ENCODE measurements at places on chromosomes 11 and 22.

- DNase-seq = no peak
Observed at GRCh38 chr11:76162336-76163288, 43.7 kb downstream of the WNT11 start.

- no peak for DNase-seq
Observed at GRCh38 chr11:32316858-32317642, 118.3 kb downstream of the WT1 start.

DNA sequence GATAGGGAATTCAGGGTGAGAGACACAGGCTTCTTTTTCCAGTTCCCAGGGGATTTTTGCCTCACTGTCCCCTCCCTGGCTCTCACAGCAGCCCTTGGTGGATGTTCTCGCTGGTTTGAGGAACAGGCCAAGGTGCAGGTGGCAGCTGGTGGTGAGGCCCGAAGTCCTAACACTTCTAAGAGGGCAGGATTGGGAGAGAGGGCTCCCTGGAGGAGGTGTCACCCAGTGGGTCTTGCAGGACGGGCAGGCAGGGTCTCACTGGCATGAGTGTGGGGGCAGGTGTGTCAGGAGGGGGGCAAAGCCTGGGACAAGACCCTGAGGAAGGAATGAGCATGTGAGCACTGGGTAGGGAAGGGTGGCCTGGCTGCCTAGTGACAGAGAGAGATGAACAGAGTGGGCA is 9.2 kb downstream of the ADORA2A start:
- DNase-seq = no peak

DNA sequence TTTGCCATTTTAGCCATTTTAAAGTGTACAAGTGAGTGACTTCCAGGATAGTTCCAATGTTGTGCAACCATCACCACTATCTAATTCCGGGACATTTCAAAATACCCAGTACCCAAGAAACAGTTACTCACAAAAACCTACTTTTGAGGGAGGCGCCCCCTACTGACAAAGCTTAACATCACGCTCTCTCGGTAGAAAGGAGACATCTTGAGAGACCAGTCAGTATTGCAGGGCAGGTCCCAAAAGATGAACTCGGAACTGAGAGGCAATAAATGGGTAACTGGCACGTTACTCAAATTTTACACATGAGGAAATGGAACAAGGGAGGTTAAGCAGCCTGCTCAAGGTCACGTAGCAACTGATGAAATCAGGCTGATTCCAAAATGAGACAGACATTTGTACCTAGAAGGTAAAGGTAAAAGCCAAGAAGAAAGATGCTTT is 50.0 kb upstream of the POU2AF1 start:
- no peak for DNase-seq

DNA sequence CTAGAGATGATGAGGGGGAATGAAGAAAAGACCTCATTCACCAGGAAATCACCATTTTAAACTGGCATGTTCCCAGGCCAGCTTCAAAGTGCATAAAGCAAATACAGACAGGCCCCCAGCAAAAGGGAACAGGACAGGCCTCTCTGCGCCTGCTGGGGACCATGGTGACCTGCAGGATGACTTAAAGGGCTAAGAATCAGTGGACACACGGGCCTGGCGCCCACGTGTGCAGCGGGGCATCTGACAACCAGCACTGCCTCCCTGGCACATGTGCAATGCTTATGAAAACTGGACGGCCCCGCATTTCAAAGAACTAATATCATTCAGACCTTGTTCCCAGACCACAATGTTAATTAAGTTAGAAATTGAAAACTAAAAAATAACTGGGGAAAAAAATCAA is 35.6 kb downstream of the TBX1 start:
- DNase-seq = no peak

DNA sequence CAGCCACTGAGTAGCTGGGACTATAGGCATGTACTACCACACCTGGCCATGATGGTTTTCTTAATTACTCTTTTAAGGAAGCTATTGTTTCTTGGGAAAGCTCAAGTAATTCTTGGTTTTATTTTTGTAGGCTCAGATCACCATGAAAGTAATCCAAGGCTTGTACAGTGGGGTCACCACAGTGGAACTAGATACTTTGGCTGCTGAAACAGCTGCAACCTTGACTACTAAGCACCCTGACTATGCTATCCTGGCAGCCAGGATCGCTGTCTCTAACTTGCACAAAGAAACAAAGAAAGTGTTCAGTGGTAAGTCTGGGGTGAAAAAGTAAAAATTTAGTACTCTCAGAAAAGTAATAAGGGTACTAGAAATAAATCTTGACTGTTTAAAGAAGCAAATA is 11.3 kb downstream of the RRM1 start:
- no peak for DNase-seq

DNA sequence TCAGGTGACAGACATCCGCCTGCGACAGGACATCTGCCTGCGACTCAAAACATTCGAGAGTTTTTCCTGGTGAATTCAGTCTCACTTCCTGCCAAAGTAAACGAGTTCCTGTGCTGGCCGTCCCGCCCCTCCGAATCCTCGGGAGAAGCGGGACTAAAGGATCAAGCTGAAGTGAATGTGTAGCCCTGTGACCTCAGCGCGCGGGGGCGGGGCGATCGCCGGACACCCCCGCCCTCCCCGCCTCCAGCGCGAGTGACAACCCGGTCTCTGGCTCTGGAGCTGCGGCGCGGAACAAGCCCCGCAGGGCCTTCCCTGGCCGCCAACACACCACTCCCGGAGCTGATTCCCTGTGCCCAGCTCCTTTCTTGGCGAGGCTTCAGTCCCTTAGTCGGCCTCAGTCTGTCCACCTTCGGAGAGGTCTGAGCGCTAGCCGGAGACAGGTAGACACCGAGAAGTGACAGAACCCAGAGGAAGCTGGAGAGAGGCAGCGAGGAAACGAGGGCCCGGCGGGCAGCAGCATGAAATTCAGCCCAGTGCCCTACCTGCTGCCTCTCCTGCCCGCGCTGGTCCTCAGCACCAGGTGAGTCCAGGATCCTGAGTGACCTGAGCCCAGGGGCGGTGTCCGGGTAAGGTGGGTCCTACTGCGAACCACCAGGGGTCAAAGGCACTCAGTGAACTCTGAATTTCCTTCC is 766.4 kb upstream of the LUZP2 start:
- DNase-seq = no peak

- no peak for DNase-seq
Observed at GRCh38 chr11:61771985-61772455, 19.6 kb downstream of the MYRF start.

Measured in hypothalamus (tissue), 51 donors.